ENCODE measurements at places on chromosomes 1 and 21. TPM values are rescaled to one million over a fixed set of nuclear protein-coding genes. Genes with fewer than 3 reads are reported as not detected.

DNA sequence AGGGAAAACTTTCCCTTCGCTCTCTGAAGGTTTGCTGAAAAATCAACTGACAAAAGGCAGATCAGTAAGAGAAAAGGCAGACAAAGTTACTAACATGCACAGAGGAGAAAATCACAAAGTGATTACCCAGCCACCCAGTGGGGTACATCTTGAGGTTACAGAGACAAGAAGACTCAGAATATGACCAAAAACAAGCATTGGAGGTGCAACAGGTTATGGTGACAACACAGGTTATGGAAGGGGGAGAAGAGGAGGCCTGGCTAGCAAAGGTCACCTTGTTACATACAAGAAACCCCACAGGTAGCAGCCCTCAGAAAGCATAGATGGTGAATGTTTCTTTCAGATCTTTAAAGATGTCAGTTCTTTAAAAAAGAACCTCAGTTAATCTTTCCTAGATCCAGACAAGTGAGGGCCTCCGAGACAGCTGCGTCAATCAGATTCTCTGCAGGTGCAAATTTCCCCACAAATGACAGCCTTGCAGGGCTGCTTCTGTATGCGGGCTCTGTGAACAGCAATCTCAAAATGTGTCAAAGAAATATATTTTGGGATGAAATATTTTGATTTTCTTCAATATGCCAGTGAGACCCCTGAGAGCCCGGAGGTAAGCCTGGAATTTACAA is 207.6 kb upstream of the RAB4A start:
- DNase-seq: no peak
- H3K4me3 ChIP-seq: no peak overlapping the region
- no peak overlapping the region for H3K27ac ChIP-seq
- H3K27me3 ChIP-seq: peaks cover 16% of the 10 kb centered on the region
- H3K4me1 ChIP-seq: peaks cover 23% of the 10 kb centered on the region

GRCh38 chr1:69638673-69639072 is 71.0 kb downstream of the LRRC7 start:
- no peaks in the 10 kb centered on the region for H3K27me3 ChIP-seq
- H3K27ac ChIP-seq: no peak overlapping the region
- no peaks in the 10 kb centered on the region for H3K36me3 ChIP-seq
- H3K4me3 ChIP-seq: no peak overlapping the region
- DNase-seq: no peak
- H3K4me1 ChIP-seq: no peaks in the 10 kb centered on the region

Gene PTBP2
- 91.8 TPM for total RNA-seq

Gene ALPL
- total RNA-seq: 19.8 TPM

Gene ACTL8
- not detected for total RNA-seq

DNA sequence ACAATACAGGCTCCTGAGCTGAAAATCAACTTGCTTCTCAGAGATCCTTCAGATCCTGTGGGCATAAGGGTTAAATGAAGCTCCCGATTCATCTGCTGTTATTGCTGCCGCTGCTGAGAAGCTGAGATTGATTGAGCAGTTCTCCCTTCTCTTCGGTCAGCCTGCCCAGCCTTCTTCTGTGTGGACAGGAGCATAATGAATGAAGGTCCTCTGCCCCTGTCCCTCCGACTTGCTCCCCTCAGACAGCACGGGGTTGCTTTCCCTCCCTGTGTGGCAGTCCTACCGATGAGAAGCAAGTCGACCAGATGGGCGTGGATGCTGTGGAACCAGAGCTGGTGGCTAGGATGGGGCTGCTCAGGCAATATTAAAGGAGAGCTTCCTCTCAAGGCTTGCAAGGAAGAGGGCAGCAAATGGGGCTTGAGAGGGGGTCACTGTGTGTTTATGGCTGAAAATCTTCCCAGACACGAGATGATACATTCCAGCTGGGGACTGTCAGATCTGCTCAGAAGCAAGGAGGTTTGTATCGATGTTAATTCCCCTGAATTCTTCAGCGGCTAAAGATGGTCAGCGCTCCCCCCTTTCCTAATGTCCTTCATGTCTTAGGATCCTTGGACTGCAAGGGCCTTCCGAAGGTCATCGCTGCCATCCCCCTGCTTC is 63.9 kb upstream of the GOLT1A start:
- DNase-seq: no peak
- H3K27ac ChIP-seq: peak overlapping the region; percentile 79
- H3K4me1 ChIP-seq: peaks cover 71% of the 10 kb centered on the region
- H3K4me3 ChIP-seq: no peak overlapping the region

- peak overlapping the region; percentile 93 for H3K27ac ChIP-seq
- H3K4me3 ChIP-seq: peak overlapping the region; percentile 35
- H3K27me3 ChIP-seq: no peaks in the 10 kb centered on the region
- H3K4me1 ChIP-seq: peaks cover 48% of the 10 kb centered on the region
- H3K36me3 ChIP-seq: peaks cover 24% of the 10 kb centered on the region
- no peak for DNase-seq
Observed at GRCh38 chr1:16144325-16145029, 11.4 kb downstream of the EPHA2 start.

Gene CA6
- not detected for total RNA-seq

DNA sequence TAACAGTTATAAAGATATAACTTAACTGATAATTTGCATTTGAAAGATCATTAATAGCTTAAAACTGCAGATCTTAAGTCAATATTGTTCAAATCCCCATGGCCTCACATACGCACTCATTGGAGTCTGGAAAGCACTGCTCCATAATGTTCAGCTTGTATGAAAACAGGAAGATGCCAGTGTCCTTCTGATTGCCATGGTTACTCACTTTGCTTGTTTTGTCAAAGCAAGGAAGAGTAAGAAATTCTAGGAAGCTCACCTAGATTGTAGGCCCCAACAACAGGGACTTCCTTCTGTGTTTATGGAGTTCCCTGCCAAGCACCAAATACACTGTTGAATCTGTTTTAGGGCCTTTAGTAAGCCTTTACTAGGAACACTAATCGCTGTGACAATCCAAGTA is 10.9 kb downstream of the GAS5 start:
- no peaks in the 10 kb centered on the region for H3K27me3 ChIP-seq
- no peak overlapping the region for H3K27ac ChIP-seq
- H3K4me3 ChIP-seq: no peak overlapping the region
- H3K4me1 ChIP-seq: peaks cover 10% of the 10 kb centered on the region

Gene CLDN19
- 8.2 TPM for total RNA-seq

GRCh38 chr1:63794939-63795378 is 21.1 kb downstream of the ROR1 start:
- peak overlapping the region; percentile 0 for H3K27ac ChIP-seq
- H3K4me3 ChIP-seq: no peak overlapping the region
- no peaks in the 10 kb centered on the region for H3K27me3 ChIP-seq
- peaks cover 5% of the 10 kb centered on the region for H3K36me3 ChIP-seq

- no peak for DNase-seq
- H3K4me3 ChIP-seq: no peak overlapping the region
- no peak overlapping the region for H3K27ac ChIP-seq
Observed at GRCh38 chr1:17768651-17769241, 13.6 kb downstream of the ACTL8 start.

DNA sequence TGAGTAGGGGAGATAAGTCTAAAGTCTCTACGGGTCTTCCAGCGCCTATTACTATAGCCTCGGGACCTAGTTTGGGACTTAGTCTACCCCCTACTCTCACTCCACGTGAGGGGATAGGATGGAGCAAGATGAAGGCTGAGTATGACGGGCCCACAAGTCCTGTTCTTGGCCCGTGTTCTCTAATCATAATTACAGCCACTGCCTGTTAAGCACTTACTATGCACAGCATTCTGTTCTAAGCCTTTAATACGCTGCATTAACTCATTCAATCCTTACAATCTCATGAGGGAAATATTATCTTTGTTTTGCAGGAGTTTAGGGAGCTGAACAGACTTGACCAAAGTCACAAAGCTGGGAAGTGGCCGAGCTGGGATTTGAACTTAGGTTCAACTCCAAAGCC is 23.9 kb upstream of the EPB41 start:
- no peak overlapping the region for H3K4me3 ChIP-seq
- no peak overlapping the region for H3K27ac ChIP-seq
- DNase-seq: no peak
- peaks cover 3% of the 10 kb centered on the region for H3K4me1 ChIP-seq
- peaks cover 10% of the 10 kb centered on the region for H3K27me3 ChIP-seq

DNA sequence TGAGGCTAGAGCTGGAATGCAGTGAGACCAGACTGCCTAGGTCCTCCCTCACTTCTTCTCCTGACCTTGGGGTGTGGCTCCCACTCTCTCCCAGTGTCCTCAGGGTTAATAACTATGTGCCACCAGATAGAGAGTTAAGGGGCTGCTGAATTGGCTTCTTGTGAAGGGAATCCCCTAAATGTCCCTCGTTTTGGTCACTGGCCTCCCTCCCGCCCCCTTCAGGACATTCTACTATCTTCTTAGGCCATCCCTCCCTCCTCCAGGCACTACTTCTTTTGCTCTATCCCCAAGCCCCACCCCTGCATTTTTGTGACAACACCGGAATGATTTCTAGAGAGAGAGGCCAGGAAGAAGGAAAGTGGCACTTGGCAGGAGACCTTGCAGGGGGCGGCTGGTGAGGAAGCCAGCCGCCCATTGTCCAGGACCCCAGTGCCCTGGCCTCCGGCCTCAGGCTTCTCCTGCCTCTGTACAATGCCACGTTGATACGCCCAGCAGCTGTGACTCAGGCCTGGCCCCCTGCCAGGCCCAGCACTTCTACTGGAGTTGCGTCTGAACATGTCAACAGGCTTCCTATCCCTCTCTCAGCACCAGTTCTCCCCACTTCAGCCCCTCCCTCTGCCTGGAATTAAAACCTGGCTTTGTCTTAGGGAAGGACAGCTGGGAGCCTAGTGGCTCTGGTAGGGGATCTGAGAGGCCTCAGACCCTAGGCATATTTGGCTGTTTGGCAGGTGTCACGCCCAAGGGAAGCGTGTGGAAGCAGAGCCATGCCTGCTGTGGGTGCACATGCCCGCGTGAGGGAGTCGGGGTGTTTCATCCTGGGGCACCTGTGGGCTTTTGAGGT is 9.1 kb downstream of the LMNA start:
- H3K4me3 ChIP-seq: no peak overlapping the region
- DNase-seq: no peak
- H3K27ac ChIP-seq: peak overlapping the region; percentile 94
- H3K4me1 ChIP-seq: peaks cover 19% of the 10 kb centered on the region

- H3K4me3 ChIP-seq: no peak overlapping the region
- H3K36me3 ChIP-seq: peaks cover 16% of the 10 kb centered on the region
- H3K27me3 ChIP-seq: no peaks in the 10 kb centered on the region
- no peak overlapping the region for H3K27ac ChIP-seq
- no peak for DNase-seq
Observed at GRCh38 chr1:21706151-21706835, 37.1 kb upstream of the RAP1GAP start.

- no peaks in the 10 kb centered on the region for H3K27me3 ChIP-seq
- DNase-seq: no peak
- no peaks in the 10 kb centered on the region for H3K4me1 ChIP-seq
- no peak overlapping the region for H3K4me3 ChIP-seq
- H3K27ac ChIP-seq: no peak overlapping the region
Observed at GRCh38 chr1:46077644-46078043, 54.8 kb downstream of the PIK3R3 start.

Gene HSD3B2
- not detected for total RNA-seq

DNA sequence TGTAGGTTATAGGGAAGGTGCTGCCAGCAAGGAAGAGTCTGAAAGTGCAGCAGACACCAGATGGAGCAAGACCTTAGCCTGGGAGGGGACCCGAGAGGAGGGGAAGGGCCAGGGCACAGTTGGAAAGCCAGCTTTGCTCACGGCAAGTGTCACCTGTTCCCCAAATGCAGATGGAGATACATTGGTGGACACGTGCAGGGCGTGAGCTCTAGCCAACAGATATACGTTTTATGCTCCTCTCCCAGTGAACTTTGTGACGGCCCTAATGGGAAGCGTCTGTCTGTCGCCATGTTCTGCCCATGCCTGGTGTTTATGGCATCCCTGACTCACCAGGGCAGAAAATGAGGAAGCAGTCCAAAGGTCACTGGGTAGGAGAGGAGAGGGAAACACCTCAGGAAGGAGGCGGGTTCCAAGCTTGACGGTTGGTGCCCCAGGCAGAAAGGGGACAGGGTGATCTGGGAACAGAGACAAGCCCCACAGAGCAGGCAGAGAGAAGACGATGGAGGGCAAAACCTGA is 7.6 kb downstream of the GPA33 start:
- DNase-seq: no peak
- H3K27ac ChIP-seq: no peak overlapping the region
- no peaks in the 10 kb centered on the region for H3K4me1 ChIP-seq
- H3K4me3 ChIP-seq: no peak overlapping the region

Gene SPATA6
- total RNA-seq: 24.7 TPM

- peaks cover 49% of the 10 kb centered on the region for H3K4me1 ChIP-seq
- no peak for DNase-seq
- H3K27ac ChIP-seq: peak overlapping the region; percentile 69
- H3K27me3 ChIP-seq: no peaks in the 10 kb centered on the region
- H3K4me3 ChIP-seq: no peak overlapping the region
Observed at GRCh38 chr1:225627304-225627947, 25.5 kb downstream of the ENAH start.

DNA sequence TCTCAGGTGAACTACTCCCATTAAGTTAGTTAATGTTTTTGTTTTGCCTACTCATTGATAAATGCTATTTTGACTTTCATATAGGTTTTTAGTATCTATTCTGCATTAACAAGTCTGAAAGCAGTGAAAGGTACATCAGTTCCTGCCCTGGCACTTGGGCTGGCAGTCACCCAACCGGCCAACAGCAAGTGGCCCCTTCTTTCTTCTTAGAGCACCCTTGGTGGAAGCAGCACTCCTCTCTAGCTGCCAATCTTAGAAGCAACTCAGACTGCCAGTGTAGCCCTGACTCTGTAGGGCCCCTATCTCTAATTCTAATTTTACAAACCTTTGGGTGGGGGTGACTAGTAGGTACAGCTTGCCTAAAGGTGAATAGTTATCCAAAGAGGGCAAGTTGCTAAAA is 155.7 kb downstream of the FGGY start:
- H3K27me3 ChIP-seq: no peaks in the 10 kb centered on the region
- H3K27ac ChIP-seq: no peak overlapping the region
- peaks cover 3% of the 10 kb centered on the region for H3K4me1 ChIP-seq
- DNase-seq: no peak
- H3K4me3 ChIP-seq: no peak overlapping the region

DNA sequence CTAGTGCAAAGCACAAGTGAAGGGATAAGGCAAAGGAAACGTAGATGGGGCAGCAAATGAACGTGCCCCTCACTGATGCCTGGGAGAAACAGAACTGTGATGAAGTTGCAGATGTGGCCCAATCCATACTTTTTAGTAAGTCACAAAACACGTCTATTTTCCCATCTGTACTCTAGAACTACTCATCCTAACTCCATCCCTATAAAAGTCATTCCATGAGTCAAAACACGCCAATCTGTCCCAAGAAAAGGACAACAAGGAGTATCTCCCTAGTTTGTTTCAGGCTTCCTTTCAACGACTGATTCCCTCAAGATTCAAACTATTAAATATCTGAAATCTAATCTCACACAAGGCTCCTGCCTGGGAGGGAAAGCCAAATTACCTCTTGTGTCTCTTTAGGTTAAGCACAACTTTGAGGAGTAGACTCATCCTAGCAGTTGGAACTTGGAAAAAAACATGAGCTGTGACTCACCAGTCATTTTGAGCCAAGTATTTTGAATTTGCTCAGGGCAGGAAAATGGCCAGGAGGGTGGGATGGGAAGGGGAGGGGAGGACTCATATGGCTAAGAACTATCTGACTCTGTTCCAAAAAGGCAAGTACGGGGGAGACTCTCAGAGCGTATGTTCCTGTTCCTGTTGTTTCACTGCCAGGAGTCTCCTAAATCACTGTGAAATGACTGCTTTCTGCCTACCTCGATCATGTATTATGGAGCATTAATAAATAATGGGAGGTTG is 214.5 kb upstream of the CAMK1G start:
- H3K27ac ChIP-seq: no peak overlapping the region
- DNase-seq: no peak
- H3K4me1 ChIP-seq: peaks cover 3% of the 10 kb centered on the region
- no peak overlapping the region for H3K4me3 ChIP-seq
